ENCODE measurements at places on chromosomes 3 and 15.

DNA sequence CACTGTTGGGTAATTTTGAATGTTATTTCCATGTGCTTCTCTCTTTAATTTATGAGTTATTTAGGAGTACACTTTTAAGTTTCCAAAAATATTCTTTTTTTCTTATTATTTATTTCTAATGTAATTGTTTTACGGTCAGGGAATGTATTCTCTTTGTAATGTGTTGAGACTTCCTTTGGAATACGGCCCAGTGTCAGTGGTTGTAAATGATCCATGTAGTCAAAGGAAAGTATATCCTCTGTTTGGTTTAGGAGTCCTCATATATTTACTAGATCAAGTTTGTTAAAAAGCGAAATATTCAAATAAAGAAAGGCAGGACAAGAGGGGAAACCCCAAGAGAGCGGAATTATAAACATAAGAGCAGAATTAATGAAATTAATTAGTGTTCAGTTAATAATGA is 49.0 kb upstream of the ADGRG7 start:
- DNase-seq = no peak

- DNase-seq = no peak
Observed at GRCh38 chr15:78092261-78093041, at the start of gene SH2D7. Gene SH2D7 (plus strand): TSS chr15:78092561. CDS start chr15:78092585, 24 bp downstream.

DNA sequence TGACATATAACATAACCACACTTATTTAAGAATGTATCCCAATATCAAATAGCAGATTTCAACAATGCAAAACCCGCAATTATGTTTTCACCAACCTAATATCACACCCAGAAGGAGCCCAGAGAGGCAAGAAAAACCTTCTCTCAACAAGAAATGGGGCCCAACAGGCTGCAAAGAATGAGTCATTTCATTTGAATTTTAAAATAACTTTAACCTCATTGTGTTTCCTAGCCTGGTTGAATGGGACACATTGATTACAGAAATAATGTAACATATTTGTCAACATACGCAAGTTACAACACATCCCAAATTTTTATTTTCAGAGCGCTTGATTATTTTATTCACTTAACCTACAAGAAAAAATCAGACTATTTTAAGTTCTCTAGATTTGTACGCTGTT is 365.1 kb upstream of the SLCO3A1 start:
- no peak for DNase-seq

DNA sequence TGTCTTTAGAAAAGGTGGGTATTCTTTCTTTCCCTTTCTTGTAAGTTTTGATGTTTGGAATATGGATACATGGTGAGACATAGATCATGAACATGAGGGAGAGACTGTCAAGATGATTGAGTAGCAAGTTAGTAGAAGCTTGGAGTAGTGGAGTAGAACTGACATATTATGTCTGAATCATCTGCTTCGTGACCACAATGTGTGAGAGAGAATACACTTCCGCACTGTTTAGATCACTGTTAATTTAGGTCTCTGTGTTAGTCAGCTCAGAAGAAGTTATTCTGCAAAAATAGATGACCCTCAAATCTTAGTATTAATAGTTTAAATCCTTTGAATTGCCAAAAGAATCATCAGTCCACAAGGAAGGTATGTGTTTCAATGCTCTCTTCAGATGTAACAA is 151.0 kb downstream of the OXSM start:
- DNase-seq = no peak

- no peak for DNase-seq
Observed at GRCh38 chr15:51658664-51659063, 22.6 kb upstream of the SCG3 start.

GRCh38 chr3:79467721-79468120 is 300.1 kb downstream of the ROBO1 start:
- peak; percentile 29 for DNase-seq

- DNase-seq = peak; percentile 69
Observed at GRCh38 chr3:53254509-53255422, 1.1 kb downstream of the TKT start.

GRCh38 chr15:42919799-42920518 is 619 bp downstream of the TTBK2 start:
- no peak for DNase-seq

GRCh38 chr3:151282921-151283320 is 4.6 kb upstream of the P2RY14 start:
- peak; percentile 64 for DNase-seq

DNA sequence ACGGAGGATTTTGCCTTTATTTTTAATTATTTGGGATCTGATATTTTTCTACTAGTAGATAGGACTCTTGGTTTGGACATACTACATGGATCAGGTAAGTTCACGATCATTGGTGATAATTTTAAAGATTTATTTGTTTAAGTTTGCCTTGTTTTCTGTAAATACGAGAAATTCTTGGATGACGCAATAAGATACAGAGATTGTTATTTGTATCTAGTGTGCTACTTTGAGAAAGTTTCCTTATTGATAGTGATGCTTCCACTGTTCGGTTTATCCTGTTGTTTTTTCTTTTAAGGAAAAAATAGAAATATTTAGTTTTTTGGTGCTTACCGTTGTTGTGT is 577 bp downstream of the CHD2 start:
- DNase-seq = no peak

DNA sequence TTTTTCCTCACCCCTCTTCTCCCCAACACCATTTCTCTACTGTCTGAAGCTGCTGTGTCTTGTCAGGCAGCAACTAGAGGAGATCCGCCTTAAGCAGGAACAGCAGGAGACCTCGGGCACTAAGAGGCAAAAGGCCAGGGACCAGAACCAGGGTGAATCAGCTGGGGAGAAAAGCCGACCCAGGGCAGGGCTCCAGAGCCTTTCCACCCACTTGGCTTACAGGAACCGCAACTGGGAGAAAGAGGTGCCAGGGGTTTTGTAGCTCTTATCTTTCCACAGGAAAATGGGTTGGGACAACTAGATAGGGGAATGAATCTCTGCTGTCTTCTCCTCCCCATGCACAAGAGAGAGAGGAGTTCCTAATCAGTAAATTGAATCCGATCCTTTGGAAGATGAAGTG is 3.0 kb upstream of the NGRN start:
- DNase-seq = no peak

- no peak for DNase-seq
Observed at GRCh38 chr15:68617001-68617400, 38.2 kb downstream of the CORO2B start.

DNA sequence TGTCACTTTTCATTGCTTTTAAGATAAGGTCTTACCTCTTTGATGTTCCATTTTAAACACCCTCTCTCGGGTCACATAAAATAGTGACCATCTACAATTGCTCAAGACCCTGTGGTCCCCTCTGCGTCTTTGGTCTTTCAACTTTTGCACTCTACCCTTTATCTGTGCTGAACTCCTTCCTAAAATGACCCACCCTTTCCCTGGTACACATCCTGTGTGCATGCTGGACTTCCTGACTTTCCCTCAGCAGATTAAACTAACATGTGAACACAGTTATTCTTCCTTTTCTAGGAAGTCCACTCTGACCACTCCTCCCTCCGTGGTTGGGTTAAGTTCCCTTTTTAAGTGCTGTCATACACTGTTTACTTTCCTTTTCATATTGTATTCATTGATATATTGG is 414.2 kb downstream of the GABRB3 start:
- no peak for DNase-seq

DNA sequence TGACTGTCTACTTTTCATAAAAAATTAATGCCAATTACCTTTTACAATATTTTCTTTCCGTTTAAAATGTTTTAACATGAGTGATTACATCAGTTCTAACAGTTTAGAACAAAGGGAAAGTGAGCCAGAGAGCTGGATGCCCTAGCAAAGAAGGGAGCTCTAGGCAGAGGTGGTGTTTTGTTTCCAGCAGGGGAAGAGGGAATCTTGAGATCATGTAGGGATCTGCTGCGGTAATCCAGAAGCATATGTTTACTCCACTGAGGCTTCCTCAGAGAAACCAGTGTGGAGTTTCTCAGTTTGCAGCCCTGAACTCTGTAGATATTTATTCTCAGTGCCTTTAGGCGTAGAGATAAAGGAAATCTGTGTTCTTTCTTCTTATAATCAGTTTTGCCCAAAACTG is 399.3 kb downstream of the NLGN1 start:
- DNase-seq = no peak

DNA sequence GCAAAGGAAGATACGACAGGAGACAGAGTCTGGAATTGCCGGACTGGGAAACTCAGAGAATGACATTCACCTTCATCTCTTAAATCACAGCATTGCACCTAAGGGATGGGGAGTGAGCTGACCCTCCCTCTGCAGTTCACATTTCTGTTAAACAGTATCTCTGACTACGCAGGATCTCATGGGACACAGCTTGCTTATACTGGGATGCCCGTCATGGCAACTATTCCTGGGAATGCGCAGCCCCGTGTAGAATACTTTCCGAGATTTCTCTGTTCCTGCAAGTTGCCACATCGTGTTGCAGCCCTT is 232.5 kb upstream of the HES1 start:
- no peak for DNase-seq

GRCh38 chr15:31474059-31474868 is 147.6 kb downstream of the KLF13 start:
- DNase-seq = no peak

DNA sequence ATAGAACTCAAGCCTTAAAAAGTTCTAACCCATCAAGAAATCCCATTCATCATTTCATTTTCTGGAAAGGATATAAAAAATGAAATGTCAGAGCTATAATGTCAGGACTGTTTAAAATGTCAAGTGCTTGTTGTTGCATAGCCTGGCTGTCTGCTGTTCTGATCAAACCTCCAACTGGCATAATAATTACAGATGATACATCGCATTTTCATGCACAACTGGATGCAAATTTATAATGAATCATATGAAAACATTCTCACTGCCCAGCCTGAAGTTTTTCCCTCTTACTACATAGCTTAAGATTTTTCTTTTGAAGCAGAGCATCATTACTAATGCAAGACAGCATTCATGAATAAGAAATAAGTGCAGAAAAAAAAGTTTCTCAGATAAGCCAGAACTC is 46.5 kb downstream of the GUCA1C start:
- no peak for DNase-seq

- no peak for DNase-seq
Observed at GRCh38 chr15:54810031-54810430, 386.7 kb downstream of the RSL24D1 start.

DNA sequence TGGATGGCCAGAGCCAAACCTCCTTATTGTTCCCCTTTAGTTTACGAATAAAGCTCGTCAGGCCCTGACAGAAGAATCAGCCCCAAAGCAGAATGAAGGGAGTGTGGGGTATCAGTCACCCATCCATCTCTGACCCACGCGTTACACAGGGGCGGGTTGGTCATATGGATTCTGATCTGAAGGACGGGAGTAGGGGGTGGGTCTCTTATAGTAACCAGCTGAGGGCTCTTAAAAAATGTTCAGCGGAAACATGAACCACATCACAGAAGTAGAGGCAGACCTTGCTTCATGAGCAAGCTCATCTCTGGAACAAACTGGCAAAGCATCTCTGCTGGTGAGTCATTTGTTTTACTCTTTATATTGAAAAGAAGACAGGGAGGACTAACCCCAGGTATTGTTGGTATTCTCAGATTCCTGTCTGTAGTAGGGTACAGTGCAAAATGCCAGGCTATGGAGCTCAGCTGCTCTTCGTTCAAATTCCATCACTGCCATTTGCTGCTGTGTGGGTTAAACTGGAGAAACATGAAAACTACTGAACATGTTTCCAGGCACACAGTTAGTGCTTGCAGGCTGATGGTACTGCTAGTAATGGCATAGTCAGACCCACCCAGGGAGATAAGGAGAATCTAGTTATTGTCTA is at the start of gene CXCR6:
Gene CXCR6 (plus strand): TSS at position 258 of the 640 bp plus-strand sequence. CDS start 3,018 bp downstream, outside the sequence.
- DNase-seq = no peak

DNA sequence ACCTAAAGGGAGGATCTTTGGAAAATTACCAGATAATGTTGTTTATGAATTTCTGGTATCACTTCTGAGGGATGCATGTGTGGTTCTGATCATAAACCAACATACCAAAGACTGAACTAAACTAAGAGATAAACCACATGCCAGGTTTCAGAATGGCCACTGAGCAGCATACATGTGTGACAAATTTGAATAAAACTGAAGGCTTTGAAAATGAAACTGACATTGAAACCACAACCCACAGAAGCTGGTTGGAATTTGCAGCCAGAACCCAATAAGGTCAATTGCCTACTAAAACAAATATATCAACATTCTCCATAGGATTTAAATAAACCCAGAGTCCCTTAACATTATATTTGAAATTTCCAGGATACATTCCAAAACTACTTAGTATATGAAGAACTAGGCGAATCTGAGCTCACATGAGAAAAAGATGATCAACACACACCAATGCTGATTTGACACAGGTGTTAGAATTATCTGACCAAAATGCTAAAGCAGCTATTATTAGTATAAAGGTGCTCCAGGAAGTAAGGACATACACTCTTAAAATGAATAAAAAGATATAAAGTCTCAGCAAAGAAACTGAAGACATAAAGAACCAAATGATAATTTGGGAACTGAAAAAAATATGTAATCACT is 125.0 kb downstream of the ZNF280D start:
- no peak for DNase-seq

GRCh38 chr3:55373423-55373822 is 113.7 kb downstream of the WNT5A start:
- DNase-seq = no peak

DNA sequence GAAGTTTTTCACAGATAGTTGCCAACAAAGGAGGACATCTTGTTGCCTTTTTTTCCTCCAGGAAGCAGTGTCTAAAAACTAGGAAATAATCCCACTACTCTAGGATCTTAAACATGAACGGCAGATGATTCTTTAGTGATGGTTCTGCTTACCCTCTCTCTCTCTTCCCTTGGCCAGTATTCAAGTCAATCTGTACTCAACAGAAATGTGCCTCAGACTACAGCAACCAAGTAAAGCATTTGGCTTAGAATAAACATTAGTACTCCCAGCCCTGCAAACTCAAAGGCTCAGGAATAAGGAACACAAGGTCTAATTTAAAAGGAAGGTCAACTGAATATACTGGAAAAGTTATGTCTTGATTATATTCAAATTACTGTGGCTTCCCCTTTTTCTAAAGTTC is 8.7 kb downstream of the NPTN start:
- no peak for DNase-seq

- no peak for DNase-seq
Observed at GRCh38 chr3:149975919-149976318, 5.2 kb upstream of the PFN2 start.

DNA sequence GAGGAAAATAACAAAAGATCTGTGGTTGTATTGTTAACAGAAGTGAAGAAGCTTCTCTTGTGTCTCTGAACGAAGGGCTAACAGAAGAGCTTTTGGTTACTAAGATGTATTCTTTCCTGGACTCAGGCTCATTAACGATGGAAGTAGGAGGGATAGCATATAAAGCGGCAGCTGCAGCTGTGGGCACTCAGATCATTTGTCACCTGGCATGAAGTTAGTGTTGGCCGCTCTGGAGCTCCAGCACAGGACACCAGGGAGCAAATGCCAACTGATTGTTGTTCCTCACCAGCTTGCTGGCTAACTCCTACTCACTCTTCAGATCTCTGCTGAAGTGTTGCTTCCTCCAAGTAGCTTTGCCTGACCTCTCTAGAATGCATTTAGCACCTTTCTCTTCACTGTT is 15.5 kb upstream of the SLITRK3 start:
- no peak for DNase-seq

- no peak for DNase-seq
Observed at GRCh38 chr3:186053954-186054791, 54.7 kb downstream of the ETV5 start.

GRCh38 chr3:70011582-70011981 is 12.0 kb downstream of the SAMMSON start:
- no peak for DNase-seq

- no peak for DNase-seq
Observed at GRCh38 chr3:20622304-20622703, 436.3 kb upstream of the SGO1 start.

GRCh38 chr3:19901918-19902317 is 32.1 kb downstream of the EFHB start:
- DNase-seq = peak; percentile 61

Data from RWPE1 (cell line).